D341Med (cell line): ENCODE measurements at places on chromosomes 4 and X.

DNA sequence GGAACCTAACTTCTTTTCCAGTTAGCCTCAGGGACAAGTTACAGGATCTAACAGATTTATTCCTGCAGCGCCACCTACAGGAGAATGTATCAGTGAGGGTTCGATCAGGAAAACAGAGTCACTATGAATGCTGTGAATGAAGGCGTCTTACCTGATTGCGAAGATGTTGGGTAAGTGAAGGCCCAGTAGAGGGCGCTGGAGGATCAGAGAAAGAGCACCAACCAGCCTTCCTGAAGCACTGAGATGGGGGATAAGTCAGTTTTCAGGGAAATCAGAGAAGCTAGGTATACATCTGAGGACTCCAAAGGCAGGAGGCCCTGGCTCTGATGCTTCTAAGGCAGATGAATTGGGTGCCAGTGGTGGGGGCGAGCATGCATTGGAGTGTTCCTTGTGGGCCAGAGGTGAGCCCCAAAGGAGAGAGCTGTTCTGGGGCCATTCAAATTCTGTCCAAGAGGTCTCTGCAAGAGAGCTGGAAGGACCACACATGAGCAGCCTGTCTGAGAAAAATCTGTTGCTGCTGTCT, 169.9 kb upstream of the AADAT start:
- peak; percentile 74 for DNase-seq

DNA sequence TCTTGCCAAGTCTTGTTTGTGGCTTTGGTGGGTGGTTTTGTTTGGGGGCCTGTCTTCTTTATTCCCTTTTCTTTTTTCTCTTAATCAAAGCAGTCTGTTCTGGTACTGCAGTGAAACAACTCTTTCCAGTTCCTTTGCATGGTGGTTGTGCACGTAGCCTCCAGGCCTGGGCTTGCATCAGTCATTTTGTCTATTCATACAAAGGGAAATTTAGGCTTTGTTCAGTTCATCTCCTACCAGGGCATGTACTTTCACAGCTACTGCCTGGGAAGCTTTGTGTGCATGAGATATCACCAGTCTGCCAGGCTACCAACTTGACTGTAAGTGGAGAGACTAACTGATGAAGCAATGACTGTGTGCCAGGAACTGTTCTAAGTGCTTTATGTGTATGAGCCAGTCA, 8.5 kb downstream of the TRIM2 start:
- no peak for DNase-seq

GRCh38 chr4:159855731-159856130, 752.9 kb downstream of the RAPGEF2 start:
- DNase-seq: peak; percentile 36

- DNase-seq: no peak
These were observed 31.0 kb downstream of the XK start for GRCh38 chrX:37716602-37717001.

- DNase-seq: no peak
These were observed 71.6 kb upstream of the MAB21L2 start for GRCh38 chr4:150510176-150510865.

DNA sequence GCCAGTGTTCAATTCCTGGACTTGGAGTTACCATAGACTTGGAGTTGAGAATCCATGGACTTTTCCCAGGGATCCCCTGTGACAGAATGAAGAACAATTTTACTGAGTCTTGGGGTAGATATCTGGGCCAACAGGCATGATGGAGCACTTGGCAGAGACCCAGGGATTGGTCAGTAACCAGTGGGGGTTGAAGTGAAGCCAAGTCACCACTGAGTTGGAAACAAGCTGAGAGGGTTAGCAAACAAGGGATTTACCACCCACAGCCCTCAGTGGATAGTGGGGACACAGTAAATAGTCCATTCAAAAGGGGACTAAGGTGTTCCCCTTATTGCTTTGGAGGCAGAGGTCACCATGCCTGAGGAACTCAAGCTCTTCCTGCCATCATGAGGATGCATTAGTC, 281.7 kb downstream of the PPP1R2C start:
- no peak for DNase-seq

GRCh38 chr4:163967263-163967662, 472.8 kb downstream of the TMA16 start:
- DNase-seq: no peak

- no peak for DNase-seq
These were observed 28.8 kb upstream of the EGFL6 start for GRCh38 chrX:13540602-13541001.

DNA sequence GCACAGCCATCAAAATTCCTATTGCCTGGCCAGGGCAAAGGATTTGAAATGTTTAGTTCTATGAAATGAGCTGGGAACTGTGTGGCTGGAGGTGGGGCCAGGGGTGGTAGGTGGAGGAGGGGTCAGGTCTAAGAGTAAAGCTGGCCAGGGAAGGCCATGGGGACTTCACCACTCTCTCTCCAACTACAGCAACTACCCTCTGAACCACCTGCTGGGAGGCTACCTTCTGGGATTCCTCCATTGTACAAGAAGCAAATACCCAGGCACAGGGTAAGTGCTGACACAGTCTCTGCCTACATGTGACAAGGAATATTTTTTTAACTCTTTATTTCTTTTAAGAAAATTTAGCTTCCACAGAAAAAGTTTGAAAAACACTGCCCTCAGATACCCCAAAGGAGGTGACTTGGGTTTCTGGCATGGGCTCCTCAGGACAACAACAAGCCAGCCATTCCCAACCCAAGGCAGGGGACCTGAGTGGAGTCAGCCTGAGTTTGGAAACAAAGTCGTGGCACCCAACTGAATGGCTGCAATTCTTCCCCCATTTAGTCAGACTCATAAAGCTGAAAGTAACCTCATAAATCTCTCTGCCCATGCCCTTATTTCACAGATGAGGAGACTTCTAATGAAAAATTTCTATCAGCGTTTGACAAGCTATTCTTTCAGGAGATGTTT, 593.8 kb upstream of the DIPK2B start:
- no peak for DNase-seq

DNA sequence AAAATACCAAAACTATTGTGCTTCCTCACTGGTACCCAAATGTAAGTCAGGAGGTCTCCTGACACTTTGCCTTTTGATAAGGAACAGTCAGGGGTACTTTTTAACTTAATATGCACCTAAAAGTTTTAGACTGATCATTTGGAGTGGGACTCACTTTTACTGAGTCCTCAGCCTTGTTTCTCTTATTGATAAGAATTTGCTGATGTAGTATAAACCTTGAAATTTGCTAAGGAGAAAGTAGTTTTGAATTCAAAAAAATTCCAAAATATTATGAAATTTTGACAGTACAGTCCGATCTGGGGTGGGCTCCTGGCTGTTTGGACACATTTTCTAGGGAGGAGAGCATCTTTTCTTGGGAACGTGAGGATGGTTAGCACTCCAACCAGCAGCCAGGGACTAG, 91.4 kb upstream of the GATB start:
- DNase-seq: no peak
